Spinal cord (tissue), 10 donors: ENCODE measurements at places on chromosomes 4 and X.
A peak's percentile ranks its signal among the peaks of the same experiment; 100 is the strongest.

DNA sequence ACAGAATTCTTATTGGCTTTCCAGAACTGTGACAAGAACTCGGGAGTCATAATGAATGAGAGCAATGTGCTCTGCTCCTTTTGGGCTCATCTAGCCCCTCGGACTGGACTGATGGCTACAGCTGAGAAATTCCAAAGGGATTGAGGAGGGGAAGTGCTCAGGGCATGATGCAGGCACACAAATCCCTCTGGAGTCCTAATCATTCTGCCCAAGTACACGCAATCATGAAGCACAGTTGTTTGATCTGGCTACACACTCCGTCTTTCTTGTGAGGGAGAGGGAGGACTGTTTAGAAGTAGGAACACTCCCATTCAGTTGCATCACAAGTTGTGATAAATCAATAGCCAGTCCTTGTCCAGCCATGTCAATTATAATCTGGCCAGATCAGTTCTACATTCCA is 237.5 kb downstream of the COL25A1 start:
- no peak for DNase-seq

- no peak for DNase-seq
Measured at GRCh38 chr4:6989331-6989923, 53.7 kb upstream of the TADA2B start.

- no peak for DNase-seq
Measured at GRCh38 chr4:141395246-141395830, 174.6 kb downstream of the ZNF330 start.

GRCh38 chr4:7698584-7698983 is 241.1 kb downstream of the AFAP1 start:
- no peak for DNase-seq

GRCh38 chrX:7582191-7582590 is 260.8 kb upstream of the VCX start:
- peak; percentile 25 for DNase-seq

- no peak for DNase-seq
Measured at GRCh38 chr4:128983771-128984485, 109.4 kb downstream of the SCLT1 start.

DNA sequence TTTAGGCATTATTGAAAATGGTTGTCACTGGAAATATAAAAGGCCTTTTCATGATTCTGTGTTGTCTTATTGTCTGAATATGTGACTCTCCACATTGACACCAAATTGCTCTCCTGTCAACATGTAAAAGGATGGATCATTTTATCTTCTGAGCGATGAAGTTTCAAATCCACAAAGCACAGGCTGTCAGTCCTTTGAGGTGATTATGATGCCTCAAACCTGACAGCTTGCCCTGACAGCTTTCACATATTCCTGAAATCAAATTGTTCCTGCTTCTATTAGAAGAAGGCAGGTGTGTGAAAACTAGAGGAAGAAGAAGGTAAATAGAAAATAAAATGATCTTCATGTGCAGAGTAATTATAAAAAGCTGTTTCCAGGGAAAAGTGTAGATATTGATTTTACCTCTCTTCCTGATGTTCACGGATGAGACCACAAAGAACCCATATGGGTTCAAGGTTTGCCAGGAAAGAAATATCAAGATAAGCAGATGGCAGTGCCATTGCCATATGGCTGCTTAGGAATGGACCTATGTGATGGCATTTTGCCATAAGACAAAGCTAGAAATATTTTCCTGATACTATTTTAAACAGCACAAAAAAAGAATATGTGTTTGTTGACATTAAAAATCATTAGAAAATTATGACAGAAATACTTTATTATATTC is 1006.3 kb upstream of the AGA start:
- DNase-seq: no peak

- no peak for DNase-seq
Measured at GRCh38 chrX:48919360-48919841, 577 bp upstream of the PIM2 start.

DNA sequence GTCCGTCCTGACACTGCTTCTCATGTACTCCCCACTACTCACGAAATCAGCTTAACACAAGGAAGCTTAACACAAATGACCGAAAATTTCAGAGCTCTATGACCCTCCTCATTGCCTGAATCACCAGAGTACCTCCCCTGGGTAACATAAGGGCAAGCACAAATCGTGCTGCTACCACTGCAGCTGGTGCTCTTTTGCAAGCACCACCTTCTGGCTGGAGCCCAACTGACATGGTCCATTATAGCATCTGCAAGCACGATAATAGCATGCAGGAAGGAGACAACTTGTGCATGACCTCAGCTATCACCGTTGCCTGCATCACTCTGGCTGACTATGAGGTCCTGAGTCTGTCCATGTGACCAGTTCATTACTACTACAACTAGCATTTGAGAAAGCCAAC is 308.0 kb downstream of the TEX13C start:
- DNase-seq: no peak

- no peak for DNase-seq
Measured at GRCh38 chr4:155667568-155668511, 1.2 kb downstream of the GUCY1A1 start.

DNA sequence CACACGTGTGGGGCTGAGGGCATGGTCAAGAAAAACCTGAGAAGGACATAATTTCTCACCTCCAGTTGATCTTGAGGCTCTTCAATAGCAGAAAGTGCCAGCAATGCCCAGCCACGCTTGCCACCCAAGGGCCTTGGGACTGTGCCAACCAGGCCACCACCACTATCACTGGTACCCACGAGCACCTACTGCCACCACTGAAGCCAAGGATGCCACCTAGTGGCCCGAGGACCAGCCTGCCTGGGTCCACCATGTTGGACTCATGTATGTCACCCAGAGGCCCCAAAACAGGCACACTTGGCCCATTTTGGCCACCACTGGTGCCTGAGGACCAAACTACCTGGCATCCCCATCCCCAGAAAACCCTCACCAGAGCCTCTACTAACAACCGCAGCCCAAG is 191.8 kb downstream of the ADAM29 start:
- no peak for DNase-seq

DNA sequence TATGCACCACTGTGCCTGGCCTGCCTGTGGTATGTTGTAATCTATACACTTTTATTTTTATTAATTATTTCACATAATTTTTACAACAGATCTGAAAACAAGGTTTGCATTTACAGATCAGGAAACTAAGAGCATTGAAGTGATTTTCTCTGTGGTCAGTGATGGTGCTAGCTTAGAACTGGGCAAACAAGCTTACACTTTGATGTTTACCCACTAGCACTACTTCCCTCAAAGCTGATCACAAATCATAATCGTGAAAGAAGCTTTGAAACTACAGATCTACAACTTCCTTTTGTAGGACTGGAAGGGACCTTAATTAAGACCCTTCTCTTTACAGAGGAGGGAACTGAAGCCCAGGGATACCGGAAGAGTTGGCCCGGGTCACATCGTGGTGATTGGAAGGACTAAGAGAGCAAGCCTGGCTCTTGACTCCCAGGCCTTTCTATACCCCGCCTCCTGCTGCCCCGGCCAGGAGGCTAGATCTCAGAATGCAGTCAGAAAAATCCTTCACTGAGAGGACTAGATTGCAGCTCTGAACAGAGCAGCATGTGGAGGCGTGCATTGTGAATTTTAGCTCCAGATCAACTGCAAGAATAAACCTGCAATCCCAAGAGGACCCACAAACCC is 93.7 kb upstream of the ZNF827 start:
- no peak for DNase-seq

DNA sequence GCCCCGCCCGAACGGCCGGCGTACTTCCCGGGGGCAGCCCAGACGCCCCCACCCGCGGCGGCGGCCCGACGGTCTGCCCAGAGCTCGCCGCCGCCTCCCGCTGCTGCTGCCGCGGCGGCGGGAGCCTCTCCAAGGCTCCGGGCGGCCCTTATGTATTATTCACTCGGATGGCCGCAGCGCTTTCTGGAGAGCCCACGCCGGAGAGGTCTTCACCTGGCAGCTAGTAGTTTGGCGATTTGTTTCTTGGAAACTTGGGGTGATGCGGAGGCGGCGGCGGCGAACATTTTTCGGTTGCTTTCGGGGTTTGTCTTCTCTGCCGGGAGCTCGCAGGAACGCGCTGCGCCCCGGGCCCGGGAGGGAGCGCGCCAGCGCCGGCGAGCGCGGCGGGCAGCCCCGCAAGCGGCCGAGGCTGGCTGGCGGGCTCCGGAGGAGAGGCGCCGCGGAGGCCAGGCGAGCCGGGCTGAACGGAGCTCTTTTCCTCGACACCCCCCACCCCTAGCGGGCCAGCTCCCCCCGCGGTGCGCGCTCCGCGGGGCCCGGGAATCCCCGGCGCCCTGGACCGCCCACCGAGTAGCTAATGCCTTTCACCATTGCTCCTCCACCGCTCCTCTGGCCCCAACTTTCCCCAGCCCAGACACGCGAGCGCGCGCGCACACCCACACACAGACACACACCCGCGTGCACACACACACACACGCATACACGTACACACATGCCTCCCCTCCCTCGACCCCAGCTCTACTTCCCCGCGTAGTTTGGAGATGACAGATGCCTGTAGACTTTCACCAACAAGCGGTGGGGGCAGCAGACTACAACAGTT is 113.5 kb downstream of the DHX15 start:
- DNase-seq: peak; percentile 80

GRCh38 chrX:118353081-118353850 is 7.4 kb downstream of the WDR44 start:
- no peak for DNase-seq

GRCh38 chr4:39308611-39309010 is 57.6 kb downstream of the RFC1 start:
- DNase-seq: peak; percentile 41

- DNase-seq: no peak
Measured at GRCh38 chr4:148435654-148436406, 6.4 kb downstream of the NR3C2 start.
